ENCODE measurements at places on chromosomes 3 and 15.

DNA sequence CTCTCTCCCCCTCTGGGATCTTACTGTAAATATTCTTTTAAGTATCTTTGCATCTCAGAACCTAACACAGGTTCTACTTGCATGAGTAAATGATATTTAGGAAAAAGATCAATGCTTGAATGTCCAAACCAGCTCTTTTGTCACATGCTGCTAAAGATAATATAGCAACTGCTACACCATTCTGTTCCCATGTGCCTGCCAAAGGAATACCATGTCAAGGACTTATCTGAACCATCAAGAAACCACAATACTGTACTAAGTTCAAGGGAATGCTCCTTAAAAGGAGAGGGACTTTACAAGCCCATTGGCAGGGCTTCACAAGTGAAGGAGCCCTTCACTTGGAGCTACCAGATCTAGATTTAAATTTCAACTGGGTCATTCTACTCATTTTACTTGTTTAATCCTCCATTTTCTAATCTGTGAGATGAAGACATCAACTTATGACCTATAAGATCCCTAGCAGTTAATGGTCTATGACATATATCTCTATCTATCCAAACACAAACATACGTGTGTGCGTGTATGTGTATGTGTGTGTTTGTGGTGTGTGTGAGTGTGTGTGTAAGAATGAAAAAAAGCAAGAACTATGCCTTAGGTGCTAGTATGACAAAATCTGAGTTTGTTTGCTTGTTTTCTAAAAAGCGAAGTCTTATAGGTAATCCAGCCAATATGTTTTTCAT is 13.0 kb upstream of the SEC62 start:
- DNase-seq = no peak

- DNase-seq = no peak
These were observed 40.0 kb upstream of the TRH start for GRCh38 chr3:129934234-129935123.

DNA sequence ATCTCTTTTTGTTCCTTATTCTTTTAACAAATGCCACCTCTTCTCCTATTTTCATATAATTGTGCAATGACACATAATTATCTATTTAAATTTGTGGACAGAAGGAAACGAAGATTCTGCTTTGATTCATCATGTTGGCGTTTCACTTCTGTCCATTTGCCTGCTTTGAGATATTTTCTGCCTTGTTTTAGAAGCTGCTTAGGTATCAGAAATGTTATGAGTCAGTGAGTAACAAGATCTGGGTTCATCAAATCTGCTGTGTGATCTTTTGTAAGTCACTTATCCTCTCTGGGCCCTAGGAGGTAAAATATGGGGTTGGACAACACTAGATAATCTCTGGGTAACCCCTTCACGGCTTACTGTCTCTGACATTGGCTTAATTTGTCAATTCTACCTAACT is 7.3 kb upstream of the MINDY4B start:
- DNase-seq = no peak

DNA sequence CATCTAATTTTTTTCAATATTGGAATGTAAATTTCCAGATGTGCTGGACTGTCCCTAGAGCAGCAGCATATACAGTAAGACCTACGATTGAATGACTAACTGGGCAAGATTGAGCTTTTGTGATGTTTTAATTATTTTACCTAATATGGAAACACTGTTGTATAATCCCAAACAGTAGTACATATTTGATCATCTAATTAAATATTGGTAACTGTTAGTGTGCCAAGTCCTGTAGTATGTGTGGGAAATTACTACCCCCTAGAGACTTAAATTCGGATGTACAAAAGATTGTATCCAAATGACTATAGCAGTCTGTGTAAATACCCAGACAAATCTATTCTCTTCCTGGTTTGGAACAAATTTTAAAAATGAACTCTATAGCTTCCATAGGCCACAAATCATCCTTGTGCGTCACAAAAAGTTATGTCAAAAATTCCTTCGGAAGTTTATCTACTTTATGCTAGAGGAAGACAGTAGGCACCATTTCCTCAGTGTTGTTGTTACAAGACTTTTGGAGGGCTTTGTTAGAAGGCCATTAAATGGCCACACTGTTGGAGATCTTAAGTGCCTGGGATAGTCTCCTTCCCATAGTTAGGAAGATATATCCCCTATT is 41.6 kb downstream of the NKIRAS1 start:
- no peak for DNase-seq

- DNase-seq = peak; percentile 33
These were observed 54.2 kb downstream of the MSL2 start for GRCh38 chr3:136141891-136142290.

DNA sequence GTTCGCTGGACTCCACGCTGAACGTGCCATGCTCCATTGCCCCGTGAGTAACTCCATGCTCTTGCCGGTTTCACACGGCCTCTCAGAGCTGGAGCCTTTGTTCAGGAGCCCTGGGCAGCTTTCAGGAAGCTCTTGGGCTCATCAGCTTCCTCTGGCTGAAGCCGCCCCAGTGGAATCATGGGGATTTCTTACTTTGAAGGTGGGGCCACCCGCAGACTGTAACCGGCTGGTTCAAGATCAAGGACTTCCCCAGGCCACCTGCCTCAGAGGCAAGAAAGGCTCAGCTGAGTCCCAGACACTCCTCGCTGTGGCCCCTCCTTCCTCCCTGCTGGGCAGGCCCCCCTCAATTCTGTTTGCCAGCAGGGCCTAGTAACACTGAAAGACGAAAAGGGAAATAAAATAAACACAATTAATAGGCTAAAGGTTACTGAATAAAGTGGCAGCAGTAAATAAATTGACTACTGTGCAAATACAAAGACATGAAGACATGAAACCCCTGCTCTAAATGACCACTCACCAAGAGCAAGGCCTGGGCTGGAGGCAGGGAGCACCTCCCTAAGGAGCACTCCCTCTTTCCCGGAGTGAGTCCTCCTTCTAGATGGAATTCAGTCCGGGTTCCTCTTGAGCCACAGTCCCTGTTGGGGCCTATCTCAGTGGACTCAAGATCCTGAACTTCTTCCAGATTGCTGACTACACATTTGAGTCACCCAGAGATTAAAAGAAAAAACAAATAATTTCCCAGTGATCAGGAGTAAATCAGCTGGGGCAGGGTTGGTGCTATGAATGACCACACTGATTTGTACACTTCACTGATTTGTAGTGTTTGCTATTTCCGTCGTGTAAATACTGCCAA is 51.0 kb downstream of the ZDHHC19 start:
- peak; percentile 33 for DNase-seq

DNA sequence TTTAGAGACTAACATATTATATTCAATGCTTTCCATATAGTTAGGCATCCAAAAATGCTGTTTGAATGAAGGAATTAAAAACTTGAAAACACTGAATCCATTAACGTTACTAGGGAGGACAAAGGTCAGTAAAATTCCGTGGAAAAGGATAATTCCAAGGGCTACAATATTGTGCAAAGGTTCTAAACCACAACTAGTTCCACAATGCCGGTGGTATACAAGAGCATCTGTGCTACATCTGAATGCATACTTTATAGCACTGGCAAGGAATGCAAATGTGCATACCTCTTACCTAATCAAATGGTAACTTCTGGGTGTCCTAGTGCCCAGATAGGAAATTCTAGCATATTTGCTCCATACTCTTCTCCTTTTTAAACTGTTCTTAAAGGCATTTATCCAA is 2.2 kb downstream of the ICE2 start:
- no peak for DNase-seq

DNA sequence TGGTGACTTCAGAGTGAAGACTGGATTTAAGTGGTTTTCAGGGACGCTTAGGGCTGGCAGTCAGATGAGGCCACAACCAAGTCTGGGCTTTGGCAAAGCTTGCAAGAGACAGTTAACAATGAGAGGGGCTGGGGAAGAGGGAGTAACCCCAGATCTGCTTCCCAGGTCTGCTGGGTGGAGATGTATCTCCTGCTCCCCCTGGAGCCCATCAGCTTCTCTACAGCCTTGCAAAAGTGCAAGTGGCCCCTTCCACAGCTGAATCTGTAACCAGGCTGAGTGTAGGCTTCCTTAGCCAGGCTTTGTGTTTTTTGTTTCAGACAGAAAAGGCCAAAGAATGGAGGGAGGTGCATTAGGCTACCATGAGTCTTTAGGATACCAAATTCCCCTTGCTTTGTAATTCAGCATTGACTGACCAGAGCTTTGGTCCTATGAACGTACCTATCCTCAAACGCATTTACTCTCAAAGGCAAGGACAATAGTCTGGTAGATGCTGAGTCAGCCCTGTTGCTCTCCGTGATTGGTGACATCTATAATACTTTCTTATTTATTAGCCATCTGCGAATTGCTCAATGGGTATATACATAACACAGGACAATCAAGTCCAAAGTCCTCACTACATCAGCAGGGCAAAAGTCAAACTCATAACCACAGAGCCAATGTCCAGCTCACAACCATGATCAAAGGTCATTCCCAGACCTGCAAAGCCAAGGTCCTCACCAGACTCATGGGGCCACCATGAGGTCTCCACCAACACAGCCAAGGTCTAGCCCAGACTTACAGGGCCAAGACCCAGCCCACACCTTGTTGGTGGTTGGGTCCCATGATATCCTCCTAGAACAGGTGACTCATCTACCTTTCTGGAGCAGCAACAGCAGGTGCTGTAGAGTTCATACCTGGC is 17.1 kb downstream of the CCDC13 start:
- no peak for DNase-seq

GRCh38 chr3:76470285-76470684 is 569.6 kb upstream of the ROBO2 start:
- DNase-seq = no peak

GRCh38 chr15:101178931-101179330 is 72.9 kb downstream of the CHSY1 start:
- DNase-seq = no peak

GRCh38 chr3:50226888-50227389 is 9.1 kb upstream of the GNAI2 start:
- DNase-seq = no peak

DNA sequence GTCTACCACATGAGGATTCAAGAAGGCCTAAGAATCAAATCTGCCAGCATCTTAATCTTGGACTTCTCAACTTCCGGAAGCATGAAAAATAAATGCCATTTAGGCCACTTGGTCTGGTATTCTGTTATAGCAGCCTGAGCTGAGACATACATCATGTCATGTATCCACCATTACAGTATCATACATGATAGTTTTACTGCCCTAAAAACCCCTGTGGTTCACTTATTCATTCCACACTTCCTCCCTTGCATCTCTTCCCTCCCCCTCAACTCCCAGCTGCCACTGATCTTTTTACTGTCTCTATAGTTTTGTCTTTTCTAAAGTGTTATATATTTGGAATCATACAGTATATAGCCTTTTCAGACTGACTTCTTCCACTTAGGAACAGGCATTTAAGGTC is 161.8 kb downstream of the SNRK start:
- no peak for DNase-seq

- DNase-seq = no peak
These were observed 83.0 kb upstream of the PDZRN3 start for GRCh38 chr3:73707772-73708171.

- no peak for DNase-seq
These were observed 16.1 kb downstream of the SEMA5B start for GRCh38 chr3:123011447-123011846.

GRCh38 chr3:168933614-168934013 is 729.9 kb downstream of the MECOM start:
- no peak for DNase-seq

DNA sequence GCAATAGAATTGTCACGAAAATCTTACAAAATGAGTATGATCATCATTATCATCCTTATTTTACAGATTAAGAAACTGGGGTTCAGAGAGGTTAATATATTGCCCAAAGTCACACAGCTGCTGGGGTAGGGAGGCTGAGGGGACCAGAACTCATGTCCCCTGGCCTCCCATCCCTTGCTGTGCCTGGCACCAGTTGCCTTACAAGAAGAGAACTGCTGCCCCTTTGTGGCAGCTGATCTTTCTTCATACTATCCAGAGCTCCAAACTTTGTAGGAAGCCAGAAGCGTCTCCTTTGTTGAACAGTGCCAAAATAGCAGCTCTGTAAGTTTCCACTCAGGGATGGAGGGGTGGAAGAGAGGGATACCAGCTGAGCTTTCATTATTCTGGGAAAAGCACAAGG is 236.8 kb upstream of the TBC1D5 start:
- no peak for DNase-seq

- DNase-seq = no peak
These were observed 131.3 kb upstream of the SNRPN start for GRCh38 chr15:24823473-24823872.

GRCh38 chr3:1381647-1382036 is 288.8 kb downstream of the CNTN6 start:
- no peak for DNase-seq

DNA sequence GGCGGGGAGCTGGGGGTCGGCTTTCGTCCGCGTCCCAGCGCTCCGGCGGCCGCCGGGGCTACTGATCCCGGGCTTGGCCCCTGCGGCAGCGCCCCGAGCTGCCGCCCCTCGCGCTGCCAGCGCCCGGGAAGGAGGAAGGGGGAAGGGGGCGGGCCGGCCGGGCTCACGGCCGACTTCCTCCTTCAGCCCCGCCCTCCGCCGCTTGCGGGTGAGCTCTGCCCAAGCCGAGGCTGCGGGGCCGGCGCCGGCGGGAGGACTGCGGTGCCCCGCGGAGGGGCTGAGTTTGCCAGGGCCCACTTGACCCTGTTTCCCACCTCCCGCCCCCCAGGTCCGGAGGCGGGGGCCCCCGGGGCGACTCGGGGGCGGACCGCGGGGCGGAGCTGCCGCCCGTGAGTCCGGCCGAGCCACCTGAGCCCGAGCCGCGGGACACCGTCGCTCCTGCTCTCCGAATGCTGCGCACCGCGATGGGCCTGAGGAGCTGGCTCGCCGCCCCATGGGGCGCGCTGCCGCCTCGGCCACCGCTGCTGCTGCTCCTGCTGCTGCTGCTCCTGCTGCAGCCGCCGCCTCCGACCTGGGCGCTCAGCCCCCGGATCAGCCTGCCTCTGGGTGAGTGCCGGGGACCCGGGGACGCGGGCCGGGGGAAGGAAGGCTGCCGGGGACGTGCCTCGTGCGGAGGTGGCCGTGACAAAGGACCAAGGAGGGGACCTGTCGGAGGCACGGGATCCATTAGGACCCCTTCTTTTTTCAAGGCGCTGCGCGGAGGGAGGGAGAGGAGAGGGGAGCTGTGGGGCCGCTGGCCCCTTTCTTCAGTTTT is at the start of gene SEMA4B:
TSS of gene SEMA4B (plus strand) at position 201 of the 814 bp plus-strand sequence. CDS start at position 450, 249 bp downstream.
- DNase-seq = no peak

DNA sequence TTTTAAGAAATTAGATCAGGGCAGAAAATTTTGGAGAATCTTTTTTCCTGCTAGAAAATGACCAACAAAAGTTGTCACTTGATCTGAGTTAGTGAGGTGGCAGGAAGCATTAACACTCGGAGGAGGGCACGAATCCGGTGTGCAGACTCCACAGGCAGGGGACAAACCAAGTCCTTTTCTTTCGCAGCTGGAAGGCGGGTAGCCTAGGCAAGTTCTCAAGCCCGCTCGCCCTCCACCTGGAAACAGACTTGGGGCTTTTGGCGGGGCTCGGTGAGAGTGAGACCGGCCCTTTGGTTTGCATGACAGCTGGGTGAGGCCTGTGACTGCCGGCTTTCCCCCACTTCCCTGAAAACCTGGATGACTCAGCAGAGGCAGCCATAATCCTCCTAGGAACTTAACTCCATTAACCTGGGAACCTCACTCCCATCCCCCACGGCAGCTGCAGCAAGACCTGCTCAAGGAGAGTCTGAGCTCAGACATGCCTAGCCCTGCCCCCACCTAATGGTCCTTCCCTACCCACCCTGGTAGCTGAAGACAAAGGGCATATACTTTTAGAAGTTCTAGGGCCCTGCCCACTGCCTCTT is 134.8 kb downstream of the MFSD1 start:
- DNase-seq = no peak

GRCh38 chr15:41474941-41475340 is 18.7 kb upstream of the ITPKA start:
- no peak for DNase-seq

GRCh38 chr3:136708333-136708985 is 43.7 kb downstream of the STAG1 start:
- no peak for DNase-seq

GRCh38 chr3:159899166-159899565 is 89.5 kb upstream of the IL12A start:
- DNase-seq = no peak
